HCT116 (cell line): ENCODE measurements at places on chromosomes 11 and 22. TPM values are rescaled to one million over a fixed set of nuclear protein-coding genes. Genes with fewer than 3 reads are reported as not detected.

- no peak overlapping the region for H3K27ac ChIP-seq
- H3K27me3 ChIP-seq: no peaks in the 10 kb centered on the region
- no peaks in the 10 kb centered on the region for H3K4me1 ChIP-seq
- no peaks in the 10 kb centered on the region for H3K36me3 ChIP-seq
- no peak for DNase-seq
Measured at GRCh38 chr11:119424775-119425174, 1.8 kb upstream of the THY1 start.

GRCh38 chr11:117985953-117986887, at the start of gene IL10RA:
Gene IL10RA, plus strand, starts transcription at chr11:117986394. Its CDS starts 74 bp downstream, at chr11:117986468.
- H3K36me3 ChIP-seq: no peaks in the 10 kb centered on the region
- H3K4me1 ChIP-seq: peaks cover 16% of the 10 kb centered on the region
- no peaks in the 10 kb centered on the region for H3K27me3 ChIP-seq
- H3K4me3 ChIP-seq: peak within 1 kb of the TSS; percentile 51

DNA sequence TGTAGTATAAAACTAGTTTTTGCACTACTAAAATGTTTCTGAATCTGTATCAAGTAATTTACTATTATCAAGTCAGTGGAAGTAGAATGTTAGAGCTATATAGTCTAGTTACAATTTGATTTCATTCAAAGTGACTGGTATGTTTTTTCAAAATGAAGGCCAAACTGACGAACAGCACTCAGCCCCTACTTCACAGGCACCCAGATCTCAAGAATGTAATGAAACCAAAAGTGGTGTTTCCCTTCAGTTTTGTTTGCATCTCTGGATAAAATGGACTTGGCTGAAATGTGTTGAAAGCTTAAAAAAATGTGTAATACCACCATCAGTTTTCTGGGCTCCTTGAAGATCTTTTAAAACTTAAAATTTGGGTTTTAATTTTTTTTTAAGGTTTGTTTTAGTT, 46.4 kb downstream of the QSER1 start:
- H3K4me1 ChIP-seq: no peaks in the 10 kb centered on the region
- H3K27me3 ChIP-seq: no peaks in the 10 kb centered on the region
- peaks cover 16% of the 10 kb centered on the region for H3K36me3 ChIP-seq

GRCh38 chr11:126149759-126150625, 61.5 kb downstream of the RPUSD4 start:
- 0 out of 2 replicates have a peak, but pooled peaks cover 3% of the 10 kb centered on the region for H3K27me3 ChIP-seq
- H3K27ac ChIP-seq: no peak overlapping the region
- H3K4me1 ChIP-seq: peaks cover 10% of the 10 kb centered on the region; the same call in 1 of the 2 replicates
- no peak overlapping the region for H3K4me3 ChIP-seq
- DNase-seq: no peak
- no peaks in the 10 kb centered on the region for H3K36me3 ChIP-seq

The AGBL2 gene
- total RNA-seq: not detected

DNA sequence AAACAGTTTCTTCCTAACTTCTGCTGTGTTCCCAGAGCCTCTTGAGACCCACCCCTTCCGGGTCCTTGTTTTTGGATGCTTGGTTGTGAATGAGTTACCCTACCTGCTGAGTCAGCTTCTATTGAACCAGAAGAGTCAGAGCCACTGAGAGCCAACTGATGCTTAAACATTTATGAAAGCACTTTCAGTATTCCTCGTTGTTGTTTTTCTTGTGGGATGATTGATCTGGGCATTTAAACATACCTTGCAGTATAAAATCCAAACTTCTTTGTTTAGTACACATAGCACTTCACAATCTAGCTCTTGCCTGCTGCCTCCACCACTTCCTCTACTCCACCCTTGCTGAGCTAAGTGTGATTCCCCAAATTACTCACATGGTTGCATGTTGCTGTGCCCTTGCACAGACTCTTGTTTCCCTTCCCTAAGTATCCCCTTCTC, 5.5 kb downstream of the PRSS23 start:
- H3K27me3 ChIP-seq: peaks cover 7% of the 10 kb centered on the region
- no peak for DNase-seq
- H3K36me3 ChIP-seq: no peaks in the 10 kb centered on the region
- no peak overlapping the region for H3K27ac ChIP-seq

The KCNJ11 gene
- total RNA-seq: 7.5 TPM

GRCh38 chr11:44229098-44229497, 80.8 kb downstream of the ALX4 start:
- DNase-seq: no peak
- no peak overlapping the region for H3K27ac ChIP-seq
- no peaks in the 10 kb centered on the region for H3K4me1 ChIP-seq
- H3K4me3 ChIP-seq: no peak overlapping the region
- no peaks in the 10 kb centered on the region for H3K36me3 ChIP-seq
- H3K27me3 ChIP-seq: no peaks in the 10 kb centered on the region

DNA sequence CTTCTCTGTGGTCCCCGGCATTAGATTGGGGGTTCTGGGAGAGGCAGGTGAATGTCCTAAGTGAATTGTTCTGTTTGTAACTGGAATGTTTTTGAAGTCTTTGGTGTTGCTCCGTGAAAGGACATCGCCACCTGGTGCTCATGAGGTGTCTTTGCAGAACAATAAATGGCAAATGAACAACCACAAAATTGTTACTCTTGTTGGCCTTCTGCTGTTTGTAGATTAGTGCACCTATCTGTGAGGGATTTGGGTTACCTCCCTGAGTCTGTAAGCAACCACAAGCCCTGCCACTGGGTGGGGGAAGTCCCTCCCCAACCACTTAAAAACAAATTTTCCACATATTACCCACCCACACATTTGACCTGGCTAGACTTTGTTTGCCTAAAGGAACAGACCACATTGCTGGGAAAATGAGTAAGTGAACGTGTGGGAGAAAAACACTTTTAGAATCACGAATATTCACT, 4.7 kb downstream of the MPEG1 start:
- H3K4me3 ChIP-seq: no peak overlapping the region
- DNase-seq: no peak
- H3K27me3 ChIP-seq: no peaks in the 10 kb centered on the region
- H3K36me3 ChIP-seq: no peaks in the 10 kb centered on the region
- H3K4me1 ChIP-seq: no peaks in the 10 kb centered on the region; the same call in 1 of the 2 replicates
- no peak overlapping the region for H3K27ac ChIP-seq

The TSSK2 gene
- total RNA-seq: not detected

- peak within 1 kb of the TSS; percentile 30 for H3K4me3 ChIP-seq
- DNase-seq: no peak
- no peaks in the 10 kb centered on the region for H3K27me3 ChIP-seq
- peaks cover 32% of the 10 kb centered on the region; the same call in 1 of the 2 replicates for H3K36me3 ChIP-seq
- peaks cover 45% of the 10 kb centered on the region for H3K4me1 ChIP-seq
- peak within 1 kb of the TSS; percentile 85 for H3K27ac ChIP-seq
Measured at GRCh38 chr22:30245985-30246813, at the start of gene LIF. Gene LIF, minus strand, starts transcription at chr22:30246759. Its CDS starts 64 bp downstream, at chr22:30246695.

The GAB2 gene
- 1.9 TPM for total RNA-seq

The SF3A1 gene
- 230 TPM for total RNA-seq

GRCh38 chr11:45934580-45935318, 12.3 kb downstream of the LARGE2 start:
- H3K27me3 ChIP-seq: no peaks in the 10 kb centered on the region
- H3K27ac ChIP-seq: no peak overlapping the region
- H3K4me1 ChIP-seq: peaks cover 5% of the 10 kb centered on the region
- DNase-seq: no peak
- no peaks in the 10 kb centered on the region for H3K36me3 ChIP-seq

The SMTNL1 gene
- not detected for total RNA-seq

The PRG3 gene
- total RNA-seq: not detected

DNA sequence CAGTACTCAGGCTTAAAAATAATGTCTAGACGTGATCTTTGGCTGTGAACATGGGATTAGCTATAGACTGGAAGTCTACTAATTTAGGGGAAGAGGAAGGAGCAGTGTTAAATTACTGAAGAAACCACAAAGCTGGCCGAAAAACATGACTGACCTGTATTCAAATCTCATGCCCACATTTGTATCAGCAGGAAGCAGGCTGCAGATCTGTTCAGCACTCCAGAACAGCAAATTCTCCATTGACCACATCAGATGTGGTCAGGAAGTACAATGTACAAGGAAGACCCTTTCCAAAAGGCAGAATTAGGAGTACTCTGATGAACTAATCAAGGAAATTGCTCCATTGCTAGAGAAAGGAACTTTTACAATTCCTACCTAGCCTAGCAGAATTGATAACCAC, 31.7 kb downstream of the DCDC1 start:
- DNase-seq: no peak
- H3K4me3 ChIP-seq: no peak overlapping the region
- H3K27me3 ChIP-seq: no peaks in the 10 kb centered on the region

- H3K4me1 ChIP-seq: peaks cover 12% of the 10 kb centered on the region; the same call in 1 of the 2 replicates
- no peak for DNase-seq
- H3K36me3 ChIP-seq: no peaks in the 10 kb centered on the region; the same call in 1 of the 2 replicates
- H3K27me3 ChIP-seq: no peaks in the 10 kb centered on the region
- no peak overlapping the region for H3K4me3 ChIP-seq
Measured at GRCh38 chr11:36512016-36512415, 1.9 kb upstream of the TRAF6 start.

DNA sequence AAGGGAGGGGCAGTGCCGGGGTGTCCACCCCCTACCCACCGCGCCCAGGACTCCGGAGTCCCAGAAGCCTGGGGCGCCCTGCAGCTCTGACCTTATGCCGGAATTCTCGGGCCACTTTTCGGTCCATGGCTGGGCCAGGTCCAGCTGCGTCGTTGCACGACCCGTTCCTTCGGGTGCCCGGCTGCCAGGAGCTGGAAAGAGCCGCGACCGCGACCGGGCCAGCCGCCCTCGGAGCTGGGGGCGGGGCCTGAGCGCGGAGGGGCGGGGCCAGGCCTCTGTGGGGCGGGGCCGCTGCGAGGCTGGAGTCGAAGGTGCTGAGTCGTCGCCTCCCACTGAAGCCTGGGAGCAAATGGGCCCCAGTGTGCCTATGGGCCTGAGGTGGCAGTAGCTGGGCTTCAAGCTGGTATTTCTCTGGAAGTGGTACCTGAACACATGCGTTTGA, at the start of gene USH1C:
Gene USH1C, minus strand, starts transcription at position 236 of the 442 bp plus-strand sequence. Its CDS starts 109 bp downstream, at position 127.
- peak; percentile 29 for DNase-seq
- H3K36me3 ChIP-seq: no peaks in the 10 kb centered on the region
- no peaks in the 10 kb centered on the region for H3K27me3 ChIP-seq
- peak within 1 kb of the TSS; percentile 61; the same call in 1 of the 2 replicates for H3K27ac ChIP-seq

DNA sequence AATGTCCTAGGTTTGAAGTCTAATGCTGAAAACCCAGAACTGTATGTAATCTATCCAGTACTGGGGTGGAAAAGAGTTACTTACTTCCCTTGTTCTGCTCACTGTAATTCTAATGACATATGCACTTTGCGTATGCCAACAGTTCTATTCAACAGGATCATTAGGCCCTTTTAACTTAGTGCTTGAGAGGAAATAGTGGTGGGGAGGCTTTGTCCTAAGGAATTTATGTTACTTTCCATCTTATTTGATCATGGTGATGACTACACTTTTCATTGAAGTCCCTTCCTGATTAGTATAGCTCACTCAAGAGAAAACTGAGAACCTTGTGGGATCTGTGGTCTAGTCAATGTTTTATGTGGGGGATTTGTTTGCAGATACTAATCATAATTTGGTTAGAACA, 348.2 kb downstream of the GUCY1A2 start:
- H3K27me3 ChIP-seq: no peaks in the 10 kb centered on the region
- H3K36me3 ChIP-seq: no peaks in the 10 kb centered on the region
- no peak for DNase-seq
- no peaks in the 10 kb centered on the region for H3K4me1 ChIP-seq
- H3K4me3 ChIP-seq: no peak overlapping the region

DNA sequence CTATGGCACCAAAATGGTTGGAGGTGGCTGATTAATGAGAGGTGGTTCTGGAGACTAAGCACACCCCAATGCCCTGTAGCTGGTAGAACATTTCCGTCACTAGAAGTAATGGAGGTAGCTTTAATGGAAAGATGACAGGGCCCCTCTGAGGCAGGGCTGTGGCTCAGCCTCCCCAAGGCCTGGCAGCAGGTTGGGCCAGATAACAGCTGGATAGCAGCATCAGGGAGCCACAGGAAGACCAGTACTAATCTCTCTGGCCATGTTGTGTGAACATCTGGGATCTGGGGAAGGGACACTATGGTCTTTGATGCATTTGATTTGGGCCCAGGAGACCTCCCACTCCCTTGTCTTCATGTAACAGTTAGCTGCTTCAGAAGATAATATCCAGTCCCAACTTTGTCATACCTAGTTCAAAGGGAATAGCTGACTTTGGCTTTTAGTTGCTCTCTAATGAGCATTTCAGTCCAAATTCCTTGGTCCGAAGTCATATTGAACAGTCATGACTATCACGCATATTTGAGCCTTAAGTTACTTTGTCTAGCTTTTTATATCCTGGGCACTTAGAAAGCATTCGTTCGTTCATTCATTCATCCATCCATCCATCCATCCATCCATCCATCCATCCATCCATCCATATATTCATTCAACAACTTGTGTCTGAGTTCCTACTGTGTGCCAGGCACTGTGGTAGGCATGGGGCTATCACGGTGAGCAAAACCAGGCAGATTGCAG, 53.0 kb upstream of the LMO2 start:
- H3K4me1 ChIP-seq: peaks cover 30% of the 10 kb centered on the region
- no peaks in the 10 kb centered on the region for H3K36me3 ChIP-seq
- no peak overlapping the region for H3K27ac ChIP-seq
- DNase-seq: no peak

The PNPLA3 gene
- 7.3 TPM for total RNA-seq

GRCh38 chr11:69409812-69410645, 71.4 kb upstream of the LINC01488 start:
- no peak overlapping the region for H3K27ac ChIP-seq
- H3K27me3 ChIP-seq: no peaks in the 10 kb centered on the region
- no peaks in the 10 kb centered on the region for H3K4me1 ChIP-seq
- no peak overlapping the region for H3K4me3 ChIP-seq

- no peak overlapping the region for H3K27ac ChIP-seq
- no peaks in the 10 kb centered on the region for H3K27me3 ChIP-seq
- no peak overlapping the region for H3K4me3 ChIP-seq
- no peak for DNase-seq
- H3K36me3 ChIP-seq: peaks cover 10% of the 10 kb centered on the region; the same call in 1 of the 2 replicates
Measured at GRCh38 chr11:69307871-69308431, 14.0 kb downstream of the MYEOV start.

- H3K27ac ChIP-seq: no peak overlapping the region
- H3K27me3 ChIP-seq: no peaks in the 10 kb centered on the region
- DNase-seq: no peak
- H3K36me3 ChIP-seq: peaks cover 10% of the 10 kb centered on the region
- no peak overlapping the region for H3K4me3 ChIP-seq
Measured at GRCh38 chr11:32939866-32940265, 47.3 kb downstream of the QSER1 start.

The F2 gene
- 0.47 TPM for total RNA-seq

GRCh38 chr11:72058416-72059034, 21.8 kb downstream of the NUMA1 start:
- H3K36me3 ChIP-seq: no peaks in the 10 kb centered on the region
- H3K27me3 ChIP-seq: no peaks in the 10 kb centered on the region
- H3K27ac ChIP-seq: no peak overlapping the region

- no peak for DNase-seq
- no peak overlapping the region for H3K27ac ChIP-seq
- no peaks in the 10 kb centered on the region for H3K36me3 ChIP-seq
- H3K27me3 ChIP-seq: no peaks in the 10 kb centered on the region
Measured at GRCh38 chr11:77202941-77203900, 75.2 kb downstream of the MYO7A start.

The SLC22A25 gene
- total RNA-seq: not detected

The MCAM gene
- 17.4 TPM for total RNA-seq
